Left cardiac atrium (tissue), 4 donors: ENCODE measurements at places on chromosomes 12 and 14. TPM values are rescaled to one million over a fixed set of nuclear protein-coding genes. Genes with fewer than 3 reads are reported as not detected.
A peak's percentile ranks its signal among the peaks of the same experiment; 100 is the strongest.

- DNase-seq, result no peak
These were observed 78.0 kb upstream of the DICER1 start for GRCh38 chr14:95235351-95235750.

GRCh38 chr12:121713257-121713777 is 765 bp downstream of the TMEM120B start:
- DNase-seq, result peak; percentile 38

- DNase-seq, result no peak
These were observed 562 bp downstream of the ZFYVE1 start for GRCh38 chr14:73026243-73026844.

GRCh38 chr14:73262427-73263183 is 25.3 kb downstream of the PAPLN start:
- DNase-seq, result no peak

DNA sequence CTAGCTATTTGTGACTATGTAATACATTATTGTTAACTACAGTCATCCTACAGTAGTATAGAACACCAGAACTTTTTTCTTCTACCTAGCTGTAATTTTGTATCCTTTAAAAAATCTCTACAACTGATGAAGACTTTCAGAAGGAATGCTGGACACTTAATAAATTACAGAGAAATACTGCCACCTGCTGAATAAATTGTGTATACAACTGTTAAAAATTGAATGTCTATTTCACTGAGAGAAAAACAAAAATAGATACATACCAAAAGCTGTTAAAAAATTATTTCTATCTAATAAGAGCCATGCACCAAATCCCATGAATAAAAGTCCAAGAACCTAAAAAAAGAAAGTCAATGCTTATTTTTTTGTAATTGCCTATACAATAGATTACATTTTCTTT is 6.6 kb downstream of the TSPAN19 start:
- DNase-seq, result no peak

GRCh38 chr14:99612738-99613330 is 8.8 kb upstream of the CCDC85C start:
- no peak for DNase-seq

The SERPINA12 gene
- total RNA-seq, result not detected

The SLCO1B1 gene
- not detected for total RNA-seq

The KERA gene
- total RNA-seq, result not detected
